NCI-H510A treated with DMSO at 0.1 percent for 48 hours (cell line): ENCODE measurements at places on chromosomes 16 and 17.
A peak's percentile ranks its signal among the peaks of the same experiment; 100 is the strongest.

- DNase-seq: no peak
These were observed 208.9 kb downstream of the SHISA9 start for GRCh38 chr16:13110124-13110796.

DNA sequence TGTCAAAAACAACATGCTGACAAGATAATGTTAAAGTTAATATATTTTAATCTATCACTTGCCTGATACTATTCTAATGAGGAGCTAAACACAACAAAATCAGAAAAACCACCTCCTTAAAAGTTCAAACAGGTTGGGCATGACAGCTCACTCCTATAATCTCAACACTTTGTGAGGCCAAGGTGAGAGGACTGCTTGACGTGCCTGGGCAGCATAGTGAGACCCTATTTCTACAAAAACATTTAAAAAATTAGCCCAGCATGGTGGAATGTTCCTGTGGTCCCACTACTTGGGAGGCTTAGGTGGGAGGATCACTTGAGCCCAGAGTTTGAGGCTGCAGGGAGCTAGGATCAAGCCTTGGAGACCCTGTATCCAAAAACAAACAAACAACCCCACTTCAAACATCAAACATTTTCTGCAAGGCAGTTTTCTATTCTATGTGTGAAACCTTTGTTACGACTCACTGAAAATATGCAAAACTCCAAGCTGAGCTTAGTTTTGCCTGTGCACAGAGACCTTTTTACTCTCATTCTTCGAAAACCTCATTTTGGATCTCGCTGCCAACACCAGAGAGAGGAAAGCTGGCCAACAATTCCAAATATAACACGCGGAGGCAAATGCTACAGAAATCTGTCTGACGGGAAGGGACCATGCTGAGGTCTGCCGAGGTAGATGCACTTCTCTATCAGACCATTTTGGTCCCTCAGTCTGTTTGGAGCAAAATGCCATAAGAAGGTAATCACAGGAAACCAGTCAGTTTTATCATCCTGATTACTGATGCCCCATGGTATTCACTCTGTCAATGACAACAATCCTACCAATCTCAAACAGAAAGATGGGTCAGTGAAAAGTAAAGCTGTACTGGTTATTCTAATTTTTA is 6.2 kb downstream of the PHF12 start:
- DNase-seq: no peak

GRCh38 chr17:37043201-37043600 is 94.4 kb downstream of the AATF start:
- DNase-seq: no peak

DNA sequence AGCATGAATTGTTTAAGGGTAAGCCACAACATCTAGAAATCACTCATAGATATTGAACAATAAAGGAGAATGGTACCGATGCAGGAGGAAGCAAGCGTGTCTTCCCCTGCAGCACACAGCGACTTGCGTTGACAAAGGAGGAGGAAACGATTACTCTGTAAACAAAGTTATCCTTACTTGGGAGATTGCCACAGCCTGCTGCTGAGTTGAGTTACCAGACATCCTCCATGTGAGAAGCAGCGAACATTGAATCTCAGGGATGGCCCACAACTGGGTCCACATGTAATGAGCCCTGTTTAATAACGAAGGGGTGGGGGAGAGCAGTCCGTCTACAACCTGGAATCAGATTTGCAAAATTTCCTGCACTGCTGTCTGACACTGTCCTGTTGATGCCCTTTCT is 27.7 kb downstream of the CLUH start:
- DNase-seq: no peak

GRCh38 chr16:48918520-48919258 is 308.7 kb upstream of the N4BP1 start:
- DNase-seq: no peak

DNA sequence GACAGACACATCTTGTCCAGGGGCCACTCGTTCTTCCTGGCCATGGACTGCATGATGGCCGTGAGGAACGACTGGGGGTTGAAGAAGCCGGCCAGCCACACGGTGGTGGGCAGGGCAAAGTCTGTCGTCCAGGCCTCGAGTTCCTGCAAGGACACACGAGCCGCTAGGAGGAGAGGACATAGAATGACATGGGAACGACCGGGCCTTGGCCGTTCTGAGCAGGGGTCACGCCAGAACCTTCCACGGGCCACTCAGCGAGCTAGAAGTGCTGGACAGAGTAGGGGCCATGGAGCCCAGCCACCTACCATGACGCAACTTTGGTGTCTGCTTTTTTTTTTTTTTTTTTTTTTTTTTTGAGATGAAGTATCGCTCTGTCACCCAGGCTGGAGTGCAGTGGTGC is 47.0 kb downstream of the PGS1 start:
- no peak for DNase-seq

GRCh38 chr17:74012465-74012864 is 191.0 kb upstream of the RPL38 start:
- peak; percentile 75 for DNase-seq

- peak; percentile 92 for DNase-seq
These were observed 26.6 kb downstream of the GSE1 start for GRCh38 chr16:85639529-85640253.

DNA sequence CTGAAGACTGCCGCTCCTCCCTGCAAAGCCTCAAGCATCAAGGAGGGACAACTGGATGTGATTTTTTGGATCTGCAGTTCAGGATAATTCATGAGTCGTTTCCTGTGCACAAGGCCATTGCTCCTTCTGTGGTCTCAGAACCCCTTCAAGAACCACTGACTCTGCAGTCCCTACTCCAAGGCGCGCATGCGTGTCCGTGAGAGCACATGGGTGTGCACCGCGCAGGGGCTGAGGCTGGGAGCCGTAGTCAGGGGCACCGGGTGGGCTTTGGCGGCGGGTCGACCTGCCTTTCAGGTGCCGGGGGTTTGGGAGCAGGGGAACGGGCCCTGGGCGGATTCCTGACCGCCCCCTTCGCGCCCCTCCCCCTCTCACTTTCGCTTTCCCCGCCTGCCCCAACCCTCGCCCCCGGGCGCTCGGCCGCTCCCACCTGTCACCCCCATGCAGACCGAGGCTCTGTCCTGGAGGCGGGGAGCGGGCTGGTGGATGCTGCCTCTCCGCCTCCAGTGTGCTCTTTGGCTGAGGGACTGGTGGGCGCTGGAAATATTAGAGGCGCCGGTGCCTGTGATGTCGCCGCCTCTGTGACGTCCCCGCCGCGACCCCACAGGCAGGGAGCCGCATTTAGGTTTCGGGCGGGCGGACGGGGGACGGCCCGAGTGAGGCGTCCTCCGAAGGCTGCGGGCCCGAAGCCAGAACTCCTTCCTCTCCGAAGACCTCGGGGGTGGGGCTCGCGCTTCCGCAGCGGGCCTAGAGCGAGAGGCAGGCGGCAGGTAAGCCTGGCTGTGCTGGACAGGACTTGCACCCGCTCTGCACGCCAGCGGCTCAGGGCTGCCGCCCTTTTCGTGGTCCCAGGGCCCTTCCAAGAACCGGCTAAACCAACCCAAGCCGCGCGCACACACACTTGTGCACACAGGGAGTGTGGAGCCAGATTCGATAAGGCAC is at the start of gene SPATA32:
SPATA32 (minus strand) TSS at position 518 of the 939 bp plus-strand sequence; CDS start at position 440, 78 bp downstream.
- DNase-seq: no peak

- no peak for DNase-seq
These were observed 11.8 kb downstream of the MAP2K3 start for GRCh38 chr17:21296097-21297025.

DNA sequence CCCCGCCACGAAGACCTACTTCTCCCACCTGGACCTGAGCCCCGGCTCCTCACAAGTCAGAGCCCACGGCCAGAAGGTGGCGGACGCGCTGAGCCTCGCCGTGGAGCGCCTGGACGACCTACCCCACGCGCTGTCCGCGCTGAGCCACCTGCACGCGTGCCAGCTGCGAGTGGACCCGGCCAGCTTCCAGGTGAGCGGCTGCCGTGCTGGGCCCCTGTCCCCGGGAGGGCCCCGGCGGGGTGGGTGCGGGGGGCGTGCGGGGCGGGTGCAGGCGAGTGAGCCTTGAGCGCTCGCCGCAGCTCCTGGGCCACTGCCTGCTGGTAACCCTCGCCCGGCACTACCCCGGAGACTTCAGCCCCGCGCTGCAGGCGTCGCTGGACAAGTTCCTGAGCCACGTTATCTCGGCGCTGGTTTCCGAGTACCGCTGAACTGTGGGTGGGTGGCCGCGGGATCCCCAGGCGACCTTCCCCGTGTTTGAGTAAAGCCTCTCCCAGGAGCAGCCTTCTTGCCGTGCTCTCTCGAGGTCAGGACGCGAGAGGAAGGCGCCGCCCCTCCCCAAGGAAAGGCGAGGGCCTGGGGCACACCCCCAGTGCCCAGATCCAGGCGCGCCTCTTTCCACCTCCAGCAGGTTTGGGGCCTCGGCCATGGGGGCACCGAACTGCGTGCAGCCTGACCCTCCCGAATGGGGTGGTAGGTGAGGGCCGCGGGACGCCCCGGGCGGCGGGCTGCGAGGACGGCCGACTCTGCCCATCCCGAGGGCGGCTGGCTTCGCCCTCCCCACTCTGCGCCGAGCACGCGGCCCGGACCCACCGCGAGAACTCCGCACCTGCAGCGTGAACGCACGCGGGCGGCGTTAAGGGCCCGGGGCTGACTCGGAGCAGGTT is 664 bp downstream of the HBQ1 start:
- no peak for DNase-seq

GRCh38 chr17:21425321-21425720 is 49.2 kb downstream of the KCNJ12 start:
- no peak for DNase-seq

GRCh38 chr17:8859027-8859803 is 8.3 kb downstream of the PIK3R6 start:
- DNase-seq: no peak

DNA sequence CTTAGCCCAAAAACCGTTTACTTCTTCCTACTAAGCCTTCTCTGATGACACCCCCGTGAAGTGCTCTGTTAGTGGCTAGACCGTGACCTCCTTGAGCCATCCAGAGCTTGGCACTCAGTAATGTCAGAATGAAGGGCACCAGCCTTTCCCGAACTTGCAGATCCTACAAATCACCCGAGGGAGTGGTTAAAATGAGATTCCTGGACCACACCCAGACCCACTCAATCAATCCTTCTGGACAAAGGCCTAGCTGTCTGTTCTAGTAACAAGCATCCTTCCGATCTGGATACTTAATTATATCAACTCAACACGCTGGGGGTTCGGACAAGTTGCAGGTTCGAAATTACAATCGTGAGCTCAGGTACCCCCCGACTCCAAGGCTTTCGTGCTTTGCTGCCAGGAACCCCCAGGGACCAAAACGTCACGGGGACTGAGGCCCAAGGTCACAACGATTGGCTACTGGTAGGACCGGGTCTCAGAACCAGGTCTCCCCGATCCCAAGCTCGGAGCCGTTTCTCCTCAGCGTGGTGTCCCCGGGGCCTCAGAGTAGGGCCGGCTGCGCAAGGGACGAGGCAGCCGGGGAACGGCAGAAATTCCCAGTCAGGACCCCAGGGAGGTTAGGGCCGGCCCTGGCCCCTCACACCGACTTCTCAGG is 527 bp downstream of the CIAPIN1 start:
- peak; percentile 33 for DNase-seq

DNA sequence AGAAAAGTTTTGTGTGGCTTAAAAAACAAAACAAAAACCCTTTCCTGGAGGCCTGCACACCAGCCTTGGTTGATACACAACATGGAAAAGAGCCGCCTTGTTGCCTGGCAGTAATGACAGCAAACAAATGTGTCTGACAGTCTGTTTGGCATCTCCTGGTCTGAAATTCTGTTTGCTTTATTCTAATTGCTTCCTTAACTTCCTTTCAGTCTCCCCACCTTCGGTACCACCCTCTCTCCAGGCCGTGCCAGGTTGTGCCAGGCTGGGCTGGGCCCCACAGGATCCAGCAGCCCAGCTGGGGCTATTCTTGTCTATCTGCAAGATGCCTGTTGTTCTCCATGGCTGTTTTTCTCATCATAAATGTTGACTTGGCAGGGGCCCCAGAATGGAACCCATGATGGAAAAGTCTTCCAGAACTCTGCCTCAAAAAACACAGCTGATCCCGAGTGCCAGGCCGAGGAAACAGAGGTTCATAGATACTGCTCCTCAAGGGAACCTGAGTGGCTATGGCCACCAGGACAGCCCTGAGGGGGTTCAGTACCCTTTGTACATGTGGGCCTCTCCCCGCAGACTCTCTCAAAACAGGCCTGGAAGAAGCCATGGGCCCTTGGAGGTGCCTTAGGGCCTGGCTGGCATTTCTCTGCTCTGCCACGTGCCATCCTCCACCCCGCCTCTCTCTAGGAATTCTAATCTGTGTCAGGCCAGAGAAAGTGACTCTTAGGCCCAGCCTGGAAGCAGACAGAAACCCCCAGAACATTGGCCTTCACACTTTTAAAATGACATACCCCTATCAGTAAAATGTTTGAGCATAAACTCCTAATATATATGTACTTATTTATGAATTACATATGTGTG is 50.5 kb downstream of the YPEL2 start:
- peak; percentile 42 for DNase-seq

- no peak for DNase-seq
These were observed 7.7 kb downstream of the TNS4 start for GRCh38 chr17:40493697-40494096.

DNA sequence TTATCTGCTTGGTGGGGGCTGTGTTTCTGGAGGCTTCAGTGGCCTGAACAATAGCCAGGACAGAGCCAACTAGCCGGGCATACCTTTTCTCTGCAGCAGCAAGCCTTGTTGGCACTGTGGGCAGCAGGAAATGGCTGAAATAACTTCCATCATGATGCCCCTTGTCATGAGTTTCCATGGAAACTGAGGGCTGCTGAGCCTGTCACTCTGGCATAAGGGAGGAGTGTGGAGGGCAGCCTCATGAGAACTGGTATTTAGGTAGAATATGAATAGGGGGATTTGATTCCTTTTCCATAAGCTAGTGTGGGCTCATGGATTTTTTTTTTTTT is 39.4 kb downstream of the PLCG2 start:
- no peak for DNase-seq
